ENCODE measurements at places on chromosomes 16 and 17.

- no peak for DNase-seq
Measured at GRCh38 chr17:56897646-56898424, 16.0 kb downstream of the TRIM25 start.

DNA sequence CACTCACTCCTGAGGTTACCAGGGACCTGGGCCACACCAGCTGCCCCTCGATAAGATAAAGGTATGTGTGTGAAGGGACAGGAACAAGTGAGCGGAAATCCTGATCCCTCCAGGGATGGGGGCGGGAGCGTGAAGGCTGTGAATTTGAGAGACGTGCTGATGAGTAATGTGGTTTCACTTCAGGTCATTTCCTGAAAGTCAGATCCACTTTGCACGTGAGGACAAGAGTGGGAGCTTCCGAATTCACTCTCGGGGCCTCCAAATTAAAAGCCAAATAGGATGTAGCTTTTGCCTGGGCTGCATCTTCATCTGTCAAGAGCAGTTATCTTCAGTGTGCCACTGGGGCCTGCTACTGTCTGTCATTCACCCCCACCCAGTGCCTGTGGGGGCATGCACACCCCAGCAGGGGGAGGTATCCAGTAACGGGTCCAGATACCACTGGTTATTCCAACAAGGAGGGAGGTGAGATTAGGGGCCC lies 87.4 kb upstream of the LHX1 start:
- peak; percentile 14 for DNase-seq

- DNase-seq: no peak
Measured at GRCh38 chr16:20402651-20403050, 1.9 kb downstream of the PDILT start.

DNA sequence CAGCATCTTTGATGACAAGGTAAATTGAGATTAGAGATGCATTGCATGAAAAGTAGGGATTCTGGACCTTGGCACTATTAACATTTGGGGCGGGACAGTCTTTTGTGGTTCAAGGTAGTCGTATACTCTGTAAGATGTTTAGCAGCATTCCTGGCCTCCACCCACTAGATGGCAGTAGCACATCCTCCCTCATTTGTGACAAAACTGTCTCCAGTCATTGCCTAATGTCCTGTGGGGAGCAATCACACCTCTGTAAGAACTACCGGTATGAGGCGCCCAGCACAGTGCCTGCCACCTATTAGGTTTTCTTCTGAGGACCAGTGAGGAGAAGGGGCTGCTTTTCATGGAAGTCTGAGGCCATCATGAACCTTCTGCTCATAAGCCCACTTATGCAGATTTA lies 180.8 kb downstream of the RBFOX1 start:
- DNase-seq: peak; percentile 8

DNA sequence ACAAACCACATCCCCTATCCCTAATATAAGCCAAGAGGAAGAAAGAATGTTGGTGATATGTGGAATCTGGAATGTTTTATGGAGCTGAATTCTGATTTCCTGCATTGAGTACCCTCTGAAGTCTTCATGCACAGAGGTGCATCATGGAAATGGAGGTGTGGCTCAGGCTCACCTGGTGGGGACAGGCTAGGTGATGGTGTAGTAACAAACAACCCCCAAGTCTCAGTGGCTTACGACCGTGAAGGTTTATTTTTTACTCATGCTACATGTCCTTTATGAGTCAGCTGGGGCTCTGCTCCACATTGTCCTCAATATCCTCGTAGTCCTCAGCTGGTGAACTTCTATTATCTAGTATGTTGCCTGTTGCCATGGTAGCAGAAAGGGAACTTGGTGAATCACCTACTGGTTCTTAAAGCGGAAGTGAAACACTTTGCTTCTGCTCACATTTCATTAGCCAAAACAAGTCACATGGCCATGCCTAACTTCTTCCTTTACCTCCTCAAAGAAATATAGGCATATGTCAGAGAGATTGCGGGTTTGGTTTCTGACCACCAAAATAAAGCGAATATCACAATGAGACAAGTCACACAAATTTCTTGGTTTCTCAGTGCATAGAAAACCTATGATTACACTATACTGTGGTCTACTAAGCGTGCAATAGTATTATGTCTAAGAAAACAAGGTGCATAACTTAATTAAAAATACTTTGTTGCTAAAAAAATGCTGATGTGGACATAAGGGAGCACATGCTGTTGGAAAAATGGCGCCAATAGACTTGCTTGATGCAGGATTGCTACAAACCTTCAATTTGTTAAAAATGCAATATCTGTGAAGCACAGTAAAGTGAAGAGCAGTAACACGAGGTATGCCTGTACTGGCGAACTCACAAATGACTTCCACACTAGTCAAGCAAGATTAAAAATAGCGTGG lies at the start of gene PMFBP1:
Gene PMFBP1, minus strand, starts transcription at position 51 of the 930 bp plus-strand sequence. CDS start 947 bp downstream, outside the sequence.
- DNase-seq: no peak

GRCh38 chr16:50634090-50634489 lies 47.0 kb downstream of the SNX20 start:
- DNase-seq: no peak

DNA sequence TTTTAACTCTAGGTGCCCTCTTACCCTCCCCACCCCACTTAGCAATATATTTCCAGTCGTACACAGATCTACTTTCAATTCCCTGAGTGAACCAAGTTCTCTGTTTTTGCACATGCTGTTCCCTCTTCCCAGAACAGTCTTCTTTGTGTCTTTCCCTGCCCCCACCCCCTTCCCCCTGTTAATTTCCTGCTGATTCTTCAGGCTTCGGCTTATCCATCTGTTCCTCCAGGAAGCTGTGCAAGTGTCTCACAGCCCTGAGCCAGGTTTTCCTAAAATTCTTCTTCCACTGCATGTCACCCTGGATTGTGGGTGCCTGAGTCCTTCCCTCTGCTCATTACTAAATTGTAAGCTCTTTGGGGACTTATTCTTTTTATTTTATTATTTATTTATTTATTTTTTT lies 12.4 kb upstream of the SPOP start:
- no peak for DNase-seq

DNA sequence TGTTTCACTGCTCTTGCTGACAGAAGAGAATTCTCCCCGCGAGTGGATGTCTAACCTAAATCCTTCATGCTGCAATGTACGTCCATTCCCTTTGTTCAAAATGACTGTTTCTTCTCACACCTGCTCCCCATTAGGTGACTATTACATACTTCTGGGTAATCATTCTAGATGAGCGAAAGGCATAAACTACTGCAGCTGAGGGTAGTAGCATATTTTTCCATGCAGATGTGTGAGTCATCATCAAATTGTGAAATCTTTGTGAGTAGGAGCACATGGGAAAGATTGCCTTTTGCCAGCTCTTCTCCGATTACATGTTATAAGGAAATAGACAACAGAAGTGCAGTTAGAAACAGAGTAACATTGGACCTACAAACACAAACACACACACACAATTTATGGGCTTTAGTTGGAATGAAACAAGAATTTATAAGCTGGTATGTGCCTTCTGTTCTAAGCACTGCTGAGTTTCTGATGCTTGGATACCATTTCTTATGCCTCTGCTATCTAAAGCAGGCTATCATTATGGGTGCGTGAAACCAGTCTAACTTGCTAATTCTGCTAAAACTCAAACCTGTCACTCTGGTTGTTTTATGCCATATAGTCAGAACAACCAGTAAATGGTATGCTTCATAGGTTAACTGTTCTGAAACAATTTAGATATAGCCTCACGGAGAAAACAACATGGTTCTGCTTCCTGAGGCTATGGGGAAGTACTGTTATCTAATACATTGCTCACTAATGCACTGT lies 346.9 kb upstream of the PSMD7 start:
- no peak for DNase-seq

- DNase-seq: no peak
Measured at GRCh38 chr16:2716948-2717347, 3.1 kb downstream of the PRSS27 start.

- no peak for DNase-seq
Measured at GRCh38 chr17:59372138-59372751, 40.8 kb downstream of the YPEL2 start.

- DNase-seq: no peak
Measured at GRCh38 chr17:79930062-79930876, 91.0 kb upstream of the CBX4 start.

DNA sequence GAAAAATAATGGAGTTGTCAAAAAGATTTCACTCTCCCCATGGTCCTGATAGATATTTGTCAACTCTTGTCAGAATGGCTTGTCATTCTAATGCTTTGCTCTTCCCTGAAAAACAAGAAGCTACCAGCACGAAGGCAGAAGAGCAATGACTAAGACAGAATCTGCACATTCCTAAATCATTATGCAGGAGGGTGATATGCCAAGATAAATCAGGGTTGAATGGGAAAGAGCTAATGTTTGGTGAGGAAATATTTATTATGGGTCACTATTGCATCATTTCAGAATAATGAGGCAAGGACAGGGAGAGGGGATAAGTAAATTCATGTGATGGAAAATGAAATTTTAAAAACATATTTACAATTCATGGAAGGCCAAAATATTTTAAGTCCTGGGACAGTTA lies 297.5 kb upstream of the XYLT1 start:
- DNase-seq: no peak

- no peak for DNase-seq
Measured at GRCh38 chr17:77640252-77640651, 318.3 kb upstream of the TNRC6C start.

- DNase-seq: no peak
Measured at GRCh38 chr17:3974138-3974687, 10.0 kb upstream of the ATP2A3 start.

DNA sequence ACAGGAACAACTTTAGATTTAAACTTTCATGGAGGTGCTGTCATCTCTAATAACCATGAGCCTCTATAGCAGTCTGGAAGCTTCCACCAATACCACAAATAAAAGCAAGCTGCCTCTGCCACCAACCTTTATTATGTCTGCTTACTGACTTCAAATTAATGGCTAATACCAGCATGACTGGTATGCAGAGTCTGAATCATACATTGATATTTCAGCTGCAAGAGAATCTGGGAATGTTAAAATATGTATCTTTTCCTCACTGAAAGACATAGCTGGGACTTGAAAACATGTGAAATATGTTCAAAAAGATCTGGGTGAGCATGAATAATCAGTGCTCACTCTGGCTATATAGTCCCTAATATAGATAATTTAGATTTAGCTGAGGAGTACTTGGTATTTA lies 488.6 kb downstream of the CDH8 start:
- no peak for DNase-seq

- DNase-seq: no peak
Measured at GRCh38 chr17:81006891-81007290, 15.2 kb downstream of the CHMP6 start.

DNA sequence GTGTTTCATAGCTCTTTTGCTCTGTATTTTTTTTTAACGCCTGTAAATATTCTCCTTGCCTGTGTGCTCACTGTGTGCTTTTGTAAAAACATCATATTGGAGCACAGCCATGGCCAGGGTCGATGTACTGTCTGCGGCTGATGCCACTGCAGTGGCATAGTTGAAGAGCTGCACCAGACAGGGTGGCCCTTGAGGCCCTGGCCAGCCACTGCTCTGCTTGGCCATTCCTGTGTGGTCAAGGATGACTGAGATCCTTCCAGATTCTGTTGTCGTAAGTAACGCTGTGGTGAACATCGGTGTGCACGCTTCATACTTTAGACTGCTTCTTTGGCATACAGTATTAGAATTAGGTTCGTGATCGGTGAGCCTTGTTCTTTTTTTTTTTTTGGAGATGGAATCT lies 14.6 kb downstream of the CRAMP1 start:
- no peak for DNase-seq

DNA sequence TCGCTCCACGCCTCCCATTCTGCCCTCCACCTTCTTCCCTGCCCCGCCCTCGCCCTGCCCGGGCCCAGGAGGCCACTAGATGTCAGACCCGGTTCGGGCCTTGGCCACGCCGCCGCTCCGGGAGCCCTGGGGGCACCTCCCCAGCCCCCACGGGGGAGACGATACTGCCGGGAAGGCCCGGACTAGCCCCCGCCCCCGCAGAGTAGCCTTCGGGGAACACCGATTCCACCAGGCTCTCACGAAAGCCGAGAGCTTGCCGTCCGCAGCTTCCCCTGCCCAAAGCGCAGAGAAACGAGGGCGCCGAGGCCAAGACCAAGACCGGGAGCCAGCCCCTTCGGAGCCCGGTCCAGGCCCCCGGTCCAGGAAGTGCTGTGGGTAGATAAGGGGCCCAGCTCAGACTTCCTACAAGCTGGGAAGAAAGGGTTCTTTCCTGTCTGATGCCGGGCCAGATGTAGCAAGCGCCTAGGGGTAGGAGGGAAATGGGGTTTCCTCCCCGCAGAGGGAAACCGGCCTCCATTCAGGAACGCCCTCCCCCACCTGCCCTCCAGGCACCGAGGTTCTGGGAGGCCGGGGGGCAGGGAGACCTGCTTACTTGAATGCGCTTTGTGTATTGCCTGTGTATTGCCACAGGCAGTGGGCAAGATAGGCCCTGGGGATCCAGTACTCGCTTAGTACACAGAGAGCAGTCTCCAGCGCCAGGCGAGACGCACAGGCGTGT lies 806 bp upstream of the CYB561 start:
- DNase-seq: no peak

DNA sequence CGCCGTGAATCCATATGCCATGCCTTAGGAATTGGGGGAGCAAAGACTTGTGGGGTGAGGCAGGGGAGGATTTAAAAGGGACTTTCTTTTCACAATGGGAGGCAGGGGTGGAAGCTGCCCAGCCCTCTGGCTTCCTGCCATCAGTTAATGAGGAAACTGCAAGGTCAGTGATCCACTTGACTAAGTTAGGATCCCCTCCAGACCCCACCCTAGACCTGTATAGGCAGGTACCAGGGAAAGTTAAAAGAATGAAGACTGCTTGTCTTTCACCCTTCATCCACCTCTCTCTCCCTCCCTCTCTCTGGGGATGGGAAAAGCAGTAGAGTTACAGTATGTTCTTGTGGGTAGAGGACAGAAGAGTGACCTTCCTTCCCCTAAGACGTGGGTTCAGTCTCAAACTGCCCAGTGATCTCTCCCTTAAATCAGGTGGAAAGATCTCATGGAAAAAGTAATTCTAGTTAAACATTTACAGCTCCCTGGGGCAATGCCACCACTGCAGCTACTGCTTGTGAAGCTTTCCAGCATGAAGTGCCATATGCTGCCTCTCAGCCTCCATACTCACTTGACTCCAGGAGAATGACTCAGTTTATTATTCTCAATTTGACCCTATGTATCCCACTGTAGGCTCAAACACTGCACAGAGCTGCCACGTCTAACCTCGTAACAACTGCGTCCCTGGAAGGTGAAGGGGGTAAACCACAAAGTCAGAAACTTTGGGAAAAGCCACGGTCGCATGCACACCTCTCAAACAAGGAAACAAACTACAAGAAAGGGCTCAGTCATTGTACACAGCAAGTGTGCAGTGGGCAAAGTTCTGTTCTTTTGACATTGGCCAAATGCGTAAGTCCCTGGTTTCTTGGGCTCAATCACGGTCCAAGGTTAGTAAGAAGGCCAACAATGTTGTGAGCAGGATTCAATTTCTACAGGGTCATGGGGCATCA lies 1.2 kb downstream of the COA3 start:
- DNase-seq: no peak

GRCh38 chr16:263182-263774 lies 12.5 kb downstream of the RGS11 start:
- no peak for DNase-seq

DNA sequence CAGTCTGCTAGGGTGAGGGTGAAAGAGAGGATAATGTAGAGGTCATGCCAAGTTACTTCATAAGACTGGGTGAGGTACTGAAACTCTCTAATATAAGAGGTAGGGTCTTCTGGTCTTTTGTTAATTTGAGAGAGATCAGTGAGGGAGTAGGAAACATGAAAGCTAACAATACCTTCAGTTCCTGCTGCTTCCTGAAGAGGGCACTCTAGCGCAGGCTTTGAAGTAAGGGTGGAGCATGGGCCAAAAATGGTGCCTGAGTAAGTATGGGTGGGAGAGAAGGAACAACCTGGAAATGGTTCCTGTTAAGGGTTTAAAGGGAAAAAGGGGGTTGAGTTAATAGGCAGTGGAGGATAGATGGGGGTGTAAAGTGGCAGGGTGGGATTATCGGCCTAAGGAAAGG lies 2449.5 kb downstream of the TP53TG3F start:
- DNase-seq: peak; percentile 11

Data from HEK293T (cell line).